ENCODE measurements at places on chromosomes 6 and 20.

DNA sequence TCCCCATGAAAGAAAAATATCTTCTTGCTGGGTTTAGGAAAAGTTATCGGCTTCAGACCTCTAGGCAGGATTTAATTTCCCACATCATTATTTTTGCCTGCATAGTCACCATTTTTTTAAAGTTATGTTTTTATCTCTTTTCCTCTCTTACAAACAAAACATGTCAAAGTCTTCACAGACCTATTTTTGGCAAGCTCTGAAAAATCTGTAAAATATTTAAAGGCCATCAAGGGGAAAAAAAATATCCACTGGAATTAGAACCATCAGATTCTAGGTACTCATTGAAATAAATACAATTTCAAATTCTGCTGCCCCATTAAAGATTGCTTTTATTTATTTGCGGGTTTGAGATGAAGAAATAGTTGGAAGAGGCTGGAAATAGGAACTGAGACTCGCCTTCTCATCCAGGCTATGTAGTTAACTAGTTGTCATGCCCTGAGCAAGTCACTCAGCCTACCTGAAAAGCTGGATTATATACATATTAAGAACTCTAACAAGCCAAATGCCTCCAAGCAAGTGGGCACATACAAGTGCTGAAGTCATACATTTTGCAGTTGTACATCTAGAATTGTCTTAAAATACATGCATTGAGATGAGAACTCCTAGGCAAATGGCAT, 101.7 kb upstream of the SASH1 start:
- DNase-seq, result no peak

- DNase-seq, result no peak
These were observed 420.9 kb upstream of the JAG1 start for GRCh38 chr20:11094711-11095110.

DNA sequence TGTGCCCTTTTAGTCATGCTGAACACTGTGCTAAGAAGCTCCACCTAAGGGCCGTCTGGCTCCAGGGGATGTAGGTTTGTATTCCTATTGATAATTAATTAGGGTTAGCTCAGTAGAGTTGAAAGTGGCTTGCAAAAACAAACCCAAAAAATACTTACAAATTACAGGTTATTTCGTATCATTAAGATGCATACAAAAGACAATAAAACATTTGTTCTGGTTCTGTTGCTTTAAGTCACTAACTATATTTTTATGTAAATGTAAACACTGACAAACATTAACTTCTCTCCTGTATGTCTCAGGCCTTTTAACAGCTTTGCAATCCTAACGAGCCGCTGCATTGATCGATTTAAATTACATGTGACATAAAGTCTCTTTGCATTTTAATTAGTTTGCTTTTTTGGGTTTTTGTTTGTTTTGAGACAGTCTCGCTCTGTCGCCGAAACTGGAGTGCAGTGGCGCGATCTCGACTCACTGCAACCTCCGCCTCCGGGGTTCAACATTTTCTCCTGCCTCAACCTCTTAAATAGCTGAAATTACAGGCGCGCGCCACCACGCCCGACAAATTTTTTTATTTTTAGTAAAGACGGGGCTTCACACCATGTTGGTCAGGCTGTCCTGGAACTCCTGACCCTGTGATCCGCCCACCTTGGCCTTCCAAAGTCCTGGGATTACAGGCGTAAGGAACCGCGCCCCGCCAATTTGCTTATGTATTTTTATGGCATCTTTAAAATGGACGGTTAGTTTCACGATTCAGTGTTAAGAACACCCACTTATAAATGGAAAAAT, 110.9 kb downstream of the HFE start:
- no peak for DNase-seq

DNA sequence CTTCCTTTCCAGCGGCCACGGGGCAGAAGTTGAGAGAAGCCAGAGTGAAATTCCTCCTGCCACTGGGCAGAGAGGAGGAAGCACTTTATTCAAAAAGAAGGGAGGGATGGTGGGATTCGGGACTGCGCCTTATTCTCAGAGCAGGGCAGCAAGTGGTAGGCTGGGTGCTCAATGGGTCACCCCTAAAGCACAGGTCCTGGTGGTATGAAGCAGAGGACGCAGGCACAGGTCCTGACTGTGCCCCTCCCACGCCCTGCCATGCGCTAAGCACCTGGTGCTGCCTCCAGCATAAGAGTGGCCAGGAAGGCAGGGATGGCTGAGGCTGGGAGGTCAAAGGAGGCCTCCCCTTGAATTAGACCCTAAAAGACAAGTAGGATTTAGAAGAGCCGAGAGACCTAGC, 4.9 kb upstream of the GRM4 start:
- no peak for DNase-seq

DNA sequence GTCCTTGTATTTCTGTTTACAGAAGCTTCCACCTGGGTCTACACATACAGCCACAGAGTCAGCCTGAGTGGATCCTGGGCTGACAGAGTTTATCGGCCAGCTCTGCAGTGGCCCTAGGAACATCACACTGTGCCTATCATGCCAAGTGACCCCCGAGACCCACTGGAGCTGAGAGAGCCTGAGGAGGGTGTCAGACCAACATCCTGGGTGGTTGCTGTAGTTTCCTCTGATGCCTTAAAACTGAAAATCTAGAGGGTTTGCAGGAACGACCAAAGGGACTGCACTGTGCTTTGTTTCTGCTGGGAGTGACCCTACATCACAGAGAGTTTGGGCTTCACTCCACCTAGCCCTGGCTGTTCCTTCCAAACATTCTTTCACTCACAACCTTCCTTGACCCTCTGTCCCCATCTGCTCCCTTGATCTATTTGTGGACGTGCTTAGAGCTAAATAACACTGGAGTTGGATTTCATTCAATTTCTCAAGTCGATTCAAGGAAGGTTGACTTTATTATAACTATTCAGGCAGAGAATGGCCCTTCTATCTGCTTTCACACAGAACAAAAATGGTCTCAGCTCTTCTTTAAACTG, 18.1 kb downstream of the MYLK4 start:
- DNase-seq, result no peak

DNA sequence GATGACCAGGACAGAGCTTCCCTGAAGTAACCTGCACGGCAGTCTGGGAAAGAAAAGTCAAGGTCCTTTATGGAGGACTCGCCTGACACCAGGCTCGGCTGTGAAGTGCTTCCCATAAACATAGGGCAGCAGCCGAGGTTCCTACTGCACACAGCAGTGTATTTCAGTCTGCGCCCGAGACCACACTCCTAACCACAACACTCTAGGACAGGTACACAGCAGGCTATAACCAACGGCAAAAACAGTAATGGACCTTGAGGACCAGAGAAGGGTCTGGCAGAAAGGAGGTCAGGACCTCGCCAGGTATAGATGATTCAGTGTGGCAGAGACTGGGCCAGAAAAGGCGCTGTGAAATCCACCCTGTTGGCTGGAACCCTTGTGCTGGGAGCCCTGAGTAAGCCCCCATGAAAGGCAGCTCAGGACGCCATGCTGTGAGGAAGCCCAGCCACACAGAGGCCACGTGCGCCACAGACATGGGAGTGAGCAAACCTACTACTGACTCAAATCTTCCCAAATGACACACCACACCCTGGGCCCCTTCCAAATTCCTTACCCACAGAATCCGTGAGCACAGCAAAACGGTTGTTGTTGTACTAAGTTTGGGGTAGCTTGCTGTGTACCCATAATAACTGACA, 129.6 kb upstream of the CST7 start:
- DNase-seq, result no peak

DNA sequence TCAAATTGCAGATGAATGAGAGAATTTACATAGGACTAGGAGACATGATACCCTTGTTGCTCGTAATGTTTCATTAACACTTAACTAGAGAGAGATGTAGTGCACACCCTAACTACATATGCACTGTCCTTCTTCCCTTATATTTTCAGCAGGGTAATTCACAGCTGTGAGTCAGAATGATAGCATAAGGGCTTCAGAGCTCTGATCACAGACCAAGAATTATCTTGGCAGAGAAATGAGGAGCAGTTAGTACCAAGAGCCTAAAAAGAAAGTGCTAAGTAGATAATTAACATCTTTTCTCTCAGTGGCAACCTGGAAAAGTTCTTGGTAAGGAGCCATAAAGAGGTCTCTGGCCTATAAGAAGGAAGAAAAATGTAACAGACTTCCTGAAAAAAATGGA, 35.8 kb downstream of the GRIK2 start:
- DNase-seq, result no peak

- DNase-seq, result no peak
These were observed 1.3 kb upstream of the CDYL start for GRCh38 chr6:4774715-4775493.

GRCh38 chr6:149864578-149865535, 698 bp upstream of the LRP11 start:
- no peak for DNase-seq

- DNase-seq, result no peak
These were observed 689.7 kb downstream of the EPM2A start for GRCh38 chr6:145045582-145045981.

DNA sequence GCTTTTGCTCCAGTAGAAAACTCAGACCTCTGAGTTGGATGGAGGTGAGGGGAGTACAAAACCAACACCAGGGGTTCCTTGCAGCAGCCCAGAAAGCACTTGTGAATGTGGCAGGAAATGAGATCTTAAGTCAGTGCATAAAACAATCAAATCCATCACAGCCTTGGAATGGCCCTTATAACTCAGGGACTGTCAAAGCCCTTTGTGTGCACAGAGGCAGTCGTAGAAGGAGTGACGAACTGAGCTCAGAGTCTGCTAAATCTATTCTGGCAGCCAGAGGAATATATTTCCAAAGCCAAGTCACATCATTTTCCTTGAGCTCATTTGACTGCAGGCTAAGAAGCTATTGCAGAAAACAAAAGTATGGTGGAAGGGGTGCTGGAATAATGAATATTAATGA, 676.6 kb downstream of the DHX35 start:
- DNase-seq, result no peak

DNA sequence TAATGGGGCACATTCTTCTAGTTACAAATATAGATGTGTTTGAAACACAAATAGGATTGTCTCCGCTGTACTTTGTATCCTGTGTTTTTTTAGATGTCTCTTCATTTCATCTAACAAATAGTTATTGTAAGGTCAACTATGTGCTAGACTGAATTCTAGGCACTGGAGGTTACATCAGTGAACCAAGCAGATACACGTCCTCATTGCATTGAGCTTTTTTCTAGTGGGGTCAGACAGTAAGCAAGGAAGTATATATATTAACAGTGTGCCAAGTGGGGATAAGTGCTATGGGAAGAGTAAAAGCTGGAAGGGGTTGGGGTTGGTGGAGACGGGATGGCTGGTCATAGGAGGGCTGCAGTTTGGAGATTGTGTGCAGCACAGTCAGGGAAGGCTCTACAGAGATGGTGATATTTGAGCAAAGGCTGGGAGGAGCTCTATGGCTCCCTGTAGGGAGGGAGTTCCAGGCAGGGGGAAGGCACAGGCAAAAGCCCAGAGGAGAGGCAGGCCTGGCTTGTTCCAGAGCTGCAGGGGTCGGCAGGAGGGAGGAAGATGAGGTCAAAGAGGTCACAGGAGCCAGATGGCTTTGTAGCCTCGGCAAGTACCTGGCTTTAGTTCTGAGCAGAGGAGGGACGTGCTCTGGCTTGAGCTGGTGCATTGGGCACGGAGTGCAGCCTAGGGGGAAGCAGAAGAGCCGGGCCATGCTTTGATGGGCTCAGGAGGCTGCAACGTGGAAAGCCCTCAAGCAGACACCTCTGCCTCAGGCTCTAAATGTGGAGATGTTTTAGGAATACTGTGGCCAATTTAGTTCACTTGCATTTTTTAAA, 152.3 kb downstream of the ZDHHC14 start:
- DNase-seq, result no peak

- no peak for DNase-seq
These were observed 97.4 kb upstream of the CNR1 start for GRCh38 chr6:88263591-88263990.

GRCh38 chr6:25157183-25157582, 122.0 kb upstream of the CARMIL1 start:
- no peak for DNase-seq

GRCh38 chr20:50293284-50294139, 102.9 kb downstream of the CEBPB start:
- no peak for DNase-seq

GRCh38 chr6:103047567-103047966, 1654.1 kb downstream of the GRIK2 start:
- DNase-seq, result no peak

- no peak for DNase-seq
These were observed 727 bp downstream of the ERMARD start for GRCh38 chr6:169752074-169752623.

GRCh38 chr6:81999270-81999669, 246.8 kb upstream of the TENT5A start:
- no peak for DNase-seq

DNA sequence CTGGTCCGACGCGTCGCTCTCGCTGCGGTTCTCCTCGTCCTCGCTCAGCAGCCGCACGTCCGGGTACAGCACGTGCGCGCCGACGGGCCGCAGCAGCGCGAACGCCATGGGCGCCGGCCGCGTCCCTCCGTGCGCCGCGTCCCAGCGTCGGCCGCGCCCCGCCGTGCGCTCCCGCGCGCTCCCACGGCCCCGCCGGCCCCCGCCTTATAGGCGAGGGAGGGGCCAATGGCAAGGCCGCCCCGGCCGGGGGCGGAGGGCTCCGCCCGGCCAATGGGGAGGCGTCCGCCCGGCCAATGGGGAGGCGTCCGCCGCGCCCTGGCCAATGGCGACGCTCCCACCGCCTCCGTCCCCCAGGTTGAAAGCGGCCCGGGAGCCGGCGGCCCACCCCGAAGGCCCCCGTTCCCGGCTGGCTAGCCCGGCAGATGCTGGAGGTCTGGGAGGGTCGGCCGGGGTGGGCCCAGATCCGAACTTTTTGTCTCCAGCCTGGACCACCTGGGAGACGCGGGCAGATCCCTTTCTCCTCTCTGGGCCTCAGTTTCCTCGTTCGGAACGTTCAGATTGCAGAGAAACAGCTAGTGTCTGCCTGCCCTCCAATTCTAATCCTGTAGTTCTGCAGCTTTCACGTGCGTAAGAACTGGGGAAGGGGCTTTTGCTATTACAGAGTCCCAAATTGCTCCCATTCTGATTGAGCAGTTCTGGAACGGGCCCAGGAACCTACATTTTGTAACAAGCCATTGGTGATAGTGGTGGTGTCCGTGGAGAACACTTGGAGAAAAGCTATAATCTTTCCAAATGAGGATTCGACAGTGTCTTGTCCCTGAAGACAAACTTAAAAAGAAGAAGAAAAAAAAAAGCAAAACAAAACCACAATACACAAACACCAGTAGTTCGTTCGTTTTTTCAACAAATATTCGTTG, at the start of gene TCF15:
TSS of gene TCF15 (minus strand) at position 180 of the 917 bp plus-strand sequence. CDS start at position 108, 72 bp downstream.
- no peak for DNase-seq

GRCh38 chr6:53983301-53983700, 127.9 kb upstream of the MLIP start:
- no peak for DNase-seq

- no peak for DNase-seq
These were observed 35.7 kb downstream of the COL11A2 start for GRCh38 chr6:33156561-33156960.

- DNase-seq, result no peak
These were observed 26.3 kb downstream of the SAMHD1 start for GRCh38 chr20:36925234-36925633.

GRCh38 chr20:44011251-44011940, 96.7 kb downstream of the TOX2 start:
- DNase-seq, result no peak
